Thymus (tissue), 14 donors: ENCODE measurements at places on chromosomes 4 and X. TPM values are rescaled to one million over a fixed set of nuclear protein-coding genes. Genes with fewer than 3 reads are reported as not detected.

DNA sequence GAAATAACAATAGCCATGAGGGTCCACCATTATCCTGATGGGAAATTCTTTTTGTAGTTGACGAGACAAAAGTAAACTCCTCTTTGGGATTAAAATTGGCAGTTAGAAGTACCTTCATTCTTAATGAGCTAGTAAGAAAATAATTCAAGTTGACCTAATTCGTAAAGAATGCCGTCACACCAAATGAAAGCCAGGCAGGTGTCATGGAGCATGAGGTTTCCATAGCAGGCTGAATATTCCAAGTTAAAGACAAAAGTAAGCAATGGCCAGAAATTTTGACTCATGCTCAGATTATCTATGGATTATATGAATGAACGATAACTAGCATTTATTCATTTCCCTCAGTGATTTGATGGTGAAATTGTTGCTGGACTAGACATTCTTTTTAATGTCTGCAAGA is 192.2 kb upstream of the FAT1 start:
- H3K27ac ChIP-seq, result no peak overlapping the region
- no peaks in the 10 kb centered on the region for H3K4me1 ChIP-seq
- H3K27me3 ChIP-seq, result no peaks in the 10 kb centered on the region
- H3K4me3 ChIP-seq, result no peak overlapping the region
- no peak for DNase-seq

Gene MAGEA2
- total RNA-seq, result not detected

DNA sequence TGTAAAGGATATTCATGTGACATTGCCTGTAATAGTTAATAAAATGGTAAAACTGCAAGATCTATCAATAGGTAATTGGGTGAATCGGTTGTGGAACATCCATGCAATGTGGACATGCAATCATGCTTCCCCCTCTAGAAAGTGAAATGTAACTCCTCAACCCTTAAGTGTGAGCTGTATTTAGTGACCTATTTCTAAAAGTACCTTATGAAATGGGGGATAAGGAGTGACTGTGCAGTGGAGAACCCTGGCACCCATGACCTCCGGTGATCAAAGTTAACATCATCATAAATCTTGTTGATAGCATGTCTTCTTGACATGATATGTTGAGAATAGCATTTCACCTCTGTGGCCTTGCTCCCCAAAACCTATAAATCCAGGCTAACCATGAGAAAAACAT is 53.6 kb upstream of the PPARGC1A start:
- no peaks in the 10 kb centered on the region for H3K27me3 ChIP-seq
- H3K4me3 ChIP-seq, result no peak overlapping the region
- H3K36me3 ChIP-seq, result no peaks in the 10 kb centered on the region

DNA sequence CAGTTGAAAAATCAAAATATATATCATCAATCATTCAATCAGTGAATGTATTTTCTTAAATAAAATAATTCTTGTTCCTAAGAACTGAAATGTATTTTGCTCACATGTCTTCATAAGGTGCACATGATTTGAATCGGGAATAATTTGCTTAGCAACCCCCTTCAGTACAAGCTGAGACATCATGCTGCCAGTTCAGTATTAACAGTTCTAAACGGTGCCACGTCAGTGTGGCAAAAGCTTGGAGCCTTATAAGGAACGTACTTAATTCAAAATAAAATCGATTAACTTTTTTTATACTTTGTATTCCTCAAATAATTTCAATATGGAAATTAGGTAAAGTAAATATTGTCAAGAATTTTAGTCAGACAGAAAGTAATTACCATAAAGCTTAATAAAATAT is 287.9 kb downstream of the CCSER1 start:
- no peaks in the 10 kb centered on the region for H3K4me1 ChIP-seq
- no peak overlapping the region for H3K27ac ChIP-seq
- H3K27me3 ChIP-seq, result no peaks in the 10 kb centered on the region
- DNase-seq, result no peak

Gene PDGFRA
- 10.0 TPM for total RNA-seq

DNA sequence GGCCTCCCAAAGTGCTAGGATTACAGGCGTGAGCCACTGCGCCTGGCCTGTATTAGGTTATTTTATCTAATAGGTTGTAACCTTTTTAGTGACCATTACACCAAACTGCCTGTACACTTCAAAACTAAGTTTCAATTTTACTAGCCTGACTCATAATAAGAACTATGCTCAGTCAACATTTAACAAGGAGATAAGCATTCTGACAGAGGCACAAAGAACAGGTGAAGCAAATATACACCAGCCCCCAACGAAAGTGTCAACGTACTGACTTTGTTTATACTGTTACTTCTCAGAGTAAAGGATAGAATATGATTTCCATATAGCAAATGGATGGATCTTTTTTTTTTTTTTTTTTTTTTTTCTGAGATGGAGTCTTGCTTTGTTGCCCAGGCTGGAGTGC is 62.8 kb downstream of the SHISA3 start:
- H3K27me3 ChIP-seq, result no peaks in the 10 kb centered on the region
- H3K27ac ChIP-seq, result no peak overlapping the region
- H3K4me1 ChIP-seq, result no peaks in the 10 kb centered on the region

DNA sequence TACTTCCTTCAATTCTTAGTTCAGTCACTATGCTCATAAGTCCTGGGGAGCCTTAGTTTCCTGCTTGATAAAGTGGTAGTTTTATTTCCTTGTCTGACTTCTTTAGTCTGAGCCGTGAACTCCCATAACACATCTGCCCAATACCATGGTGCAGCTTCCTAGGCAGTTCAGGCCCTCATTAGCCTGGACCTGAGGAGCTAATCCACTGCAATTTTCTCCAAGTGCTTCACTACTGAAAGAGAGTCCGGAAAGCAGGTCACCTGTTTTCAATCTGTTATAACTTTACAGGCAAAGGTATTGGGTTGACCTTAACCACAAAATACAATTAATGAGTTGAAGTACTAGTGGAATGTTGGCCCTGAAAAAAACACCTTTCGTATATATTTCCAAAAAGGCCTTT is 245.4 kb upstream of the BOD1L1 start:
- H3K27me3 ChIP-seq, result no peaks in the 10 kb centered on the region
- H3K27ac ChIP-seq, result no peak overlapping the region
- DNase-seq, result no peak

Gene BEX1
- 2.3 TPM for total RNA-seq

- no peak overlapping the region for H3K4me3 ChIP-seq
- no peaks in the 10 kb centered on the region for H3K27me3 ChIP-seq
- no peak for DNase-seq
- no peaks in the 10 kb centered on the region for H3K36me3 ChIP-seq
- H3K4me1 ChIP-seq, result peaks cover 71% of the 10 kb centered on the region
Observed at GRCh38 chr4:2795893-2796848, 3.3 kb downstream of the SH3BP2 start.

Gene TMEM165
- 49.8 TPM for total RNA-seq

Gene HSFX4
- 0.28 TPM for total RNA-seq

Gene TLR3
- total RNA-seq, result 2.6 TPM

DNA sequence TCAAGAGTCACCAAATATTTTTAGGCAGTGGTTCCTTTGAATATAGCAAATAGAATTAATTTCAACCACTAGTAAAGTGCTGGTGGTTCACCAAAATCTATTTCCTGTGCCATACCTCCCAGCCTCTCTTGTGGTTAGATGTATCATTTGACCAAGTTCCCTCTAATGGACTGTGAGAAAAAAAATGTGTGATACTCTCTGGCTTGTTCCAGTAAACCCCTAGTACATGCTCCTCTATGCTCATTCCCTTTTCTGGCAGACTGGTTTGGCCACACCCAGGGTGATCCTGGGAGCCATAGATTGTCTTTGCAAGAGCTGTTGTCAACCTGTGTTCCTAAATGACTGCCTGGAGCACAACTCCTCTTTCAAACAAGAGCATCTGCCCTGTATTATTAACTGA is 109.5 kb downstream of the FRAS1 start:
- no peaks in the 10 kb centered on the region for H3K27me3 ChIP-seq
- no peaks in the 10 kb centered on the region for H3K4me1 ChIP-seq
- no peak overlapping the region for H3K4me3 ChIP-seq
- no peak for DNase-seq
- H3K27ac ChIP-seq, result no peak overlapping the region
- H3K36me3 ChIP-seq, result no peaks in the 10 kb centered on the region

Gene ZNF674
- total RNA-seq, result 3.8 TPM

GRCh38 chrX:10794203-10794630 is 173.8 kb upstream of the MID1 start:
- H3K27ac ChIP-seq, result no peak overlapping the region
- no peak overlapping the region for H3K4me3 ChIP-seq
- no peak for DNase-seq
- no peaks in the 10 kb centered on the region for H3K36me3 ChIP-seq

Gene IL2
- 4.2 TPM for total RNA-seq

Gene MAGEA4
- total RNA-seq, result not detected

GRCh38 chrX:1034717-1035116 is 177.7 kb downstream of the CRLF2 start:
- no peaks in the 10 kb centered on the region for H3K27me3 ChIP-seq
- no peak for DNase-seq
- no peak overlapping the region for H3K4me3 ChIP-seq
- H3K36me3 ChIP-seq, result no peaks in the 10 kb centered on the region
- H3K27ac ChIP-seq, result no peak overlapping the region
- no peaks in the 10 kb centered on the region for H3K4me1 ChIP-seq

DNA sequence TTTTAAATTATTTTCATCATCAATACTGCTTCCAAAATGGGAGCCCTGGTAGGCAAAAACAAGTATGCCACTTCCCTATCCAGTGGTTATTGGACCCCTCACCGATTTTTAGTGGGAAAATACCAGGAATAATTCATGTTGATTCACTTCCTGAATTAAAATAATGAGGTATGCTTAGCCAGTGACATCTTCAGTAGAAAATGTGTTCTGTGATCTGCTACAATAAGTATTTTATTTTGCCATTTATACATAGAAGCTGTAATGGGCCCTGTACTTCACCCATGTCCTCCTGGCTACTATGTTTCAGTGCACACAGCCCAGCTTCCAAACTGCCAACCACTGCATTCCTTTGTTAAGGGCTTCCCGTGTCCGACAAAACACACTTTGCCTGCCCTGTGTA is 41.0 kb upstream of the KLHL34 start:
- H3K36me3 ChIP-seq, result no peaks in the 10 kb centered on the region
- H3K27ac ChIP-seq, result no peak overlapping the region
- no peaks in the 10 kb centered on the region for H3K27me3 ChIP-seq
- no peak overlapping the region for H3K4me3 ChIP-seq
- H3K4me1 ChIP-seq, result no peaks in the 10 kb centered on the region
- DNase-seq, result no peak

DNA sequence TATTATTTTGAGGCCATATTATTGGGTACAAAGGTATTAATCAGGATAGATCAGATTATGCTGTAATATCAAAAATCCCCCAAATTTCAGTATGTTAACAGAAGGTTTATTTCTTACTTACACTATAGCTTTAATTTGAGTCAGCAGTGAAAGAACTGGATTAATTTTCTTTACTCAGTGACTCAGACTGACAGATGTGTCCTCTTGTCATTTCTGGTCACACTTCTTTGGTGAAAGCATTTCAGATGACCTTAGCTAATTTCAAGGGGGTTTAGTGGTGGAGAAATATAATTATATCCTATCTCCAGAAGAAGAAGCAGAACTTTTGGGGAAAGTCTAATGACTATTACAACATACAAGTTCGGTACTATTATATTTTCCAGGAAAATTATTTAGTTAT is 12.4 kb downstream of the DDIT4L start:
- H3K4me3 ChIP-seq, result no peak overlapping the region
- H3K4me1 ChIP-seq, result no peaks in the 10 kb centered on the region
- no peaks in the 10 kb centered on the region for H3K36me3 ChIP-seq
- no peaks in the 10 kb centered on the region for H3K27me3 ChIP-seq
- no peak overlapping the region for H3K27ac ChIP-seq

DNA sequence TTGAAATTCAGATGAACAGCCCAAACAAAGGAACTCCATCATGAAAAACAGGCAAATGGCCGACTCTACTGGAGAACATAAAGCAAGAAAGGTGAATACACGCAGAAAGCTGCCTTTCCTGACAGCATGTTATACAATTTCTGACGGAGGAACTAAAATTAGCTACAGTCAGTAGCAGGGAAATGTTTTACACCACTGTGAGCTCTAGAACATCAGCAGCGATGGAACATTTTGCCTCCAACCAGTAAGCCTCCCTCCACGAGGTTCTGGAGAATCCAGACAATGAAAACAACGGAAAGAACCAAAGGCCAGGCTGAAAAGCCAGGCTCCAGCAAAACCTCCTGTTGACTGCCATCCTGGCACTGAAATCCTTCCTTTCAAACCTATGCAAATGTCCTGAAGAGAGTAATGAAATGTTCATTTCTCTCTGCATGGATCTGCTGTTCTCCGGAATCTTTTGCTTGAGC is 78.9 kb downstream of the IRF2 start:
- DNase-seq, result no peak
- H3K27me3 ChIP-seq, result no peaks in the 10 kb centered on the region
- no peak overlapping the region for H3K4me3 ChIP-seq
- peaks cover 79% of the 10 kb centered on the region for H3K36me3 ChIP-seq

DNA sequence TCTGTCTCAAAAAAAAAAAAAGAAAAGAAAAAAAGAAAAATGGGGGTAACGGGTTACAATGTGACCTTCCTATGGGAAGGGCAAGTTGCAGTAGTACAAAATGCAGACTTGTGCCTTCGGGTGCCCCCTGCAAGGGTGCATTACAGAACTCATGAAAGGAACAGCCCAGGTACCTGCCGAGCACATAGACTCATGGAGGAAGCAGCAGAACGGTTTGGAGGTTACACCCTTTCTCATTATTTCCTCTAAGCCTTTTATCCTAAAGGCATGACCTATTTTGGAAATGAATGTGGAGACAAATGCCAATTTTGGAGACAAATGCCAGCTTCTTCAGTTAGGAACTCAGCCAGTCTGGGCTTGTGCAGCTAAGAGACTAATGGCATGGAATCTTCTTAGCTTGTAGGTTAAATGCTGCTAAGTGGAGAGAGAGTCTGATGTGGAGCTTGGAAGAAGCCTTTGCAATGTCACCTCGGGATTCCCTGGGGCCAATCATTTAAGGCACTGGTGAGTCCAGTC is 44.1 kb upstream of the PRKX start:
- H3K27ac ChIP-seq, result no peak overlapping the region
- H3K36me3 ChIP-seq, result no peaks in the 10 kb centered on the region
- H3K27me3 ChIP-seq, result no peaks in the 10 kb centered on the region

Gene PHF8
- 13.4 TPM for total RNA-seq

Gene TLR10
- 8.9 TPM for total RNA-seq

Gene EMCN
- 7.9 TPM for total RNA-seq

Gene DDX60
- total RNA-seq, result 60.5 TPM

DNA sequence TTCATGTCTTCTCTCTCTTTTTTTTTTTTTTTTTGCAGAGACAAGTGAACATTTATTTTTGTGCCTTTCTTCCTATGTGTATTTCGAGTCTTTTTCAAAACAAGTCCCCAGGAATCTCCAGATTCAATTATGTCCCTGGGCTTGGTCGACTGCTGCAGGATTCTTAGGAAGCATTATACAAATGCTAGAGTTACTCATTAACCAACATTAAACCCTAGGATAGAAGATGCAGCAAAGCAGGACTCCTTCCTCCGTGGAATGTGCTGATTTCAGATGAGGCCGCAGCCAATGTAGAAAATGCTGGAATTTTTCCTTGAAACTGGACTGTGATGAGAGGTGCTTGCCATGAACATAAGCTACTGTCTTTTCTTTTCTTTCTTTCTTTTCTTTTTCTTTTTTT is 3.4 kb downstream of the ZNF81 start:
- H3K4me1 ChIP-seq, result no peaks in the 10 kb centered on the region
- no peaks in the 10 kb centered on the region for H3K36me3 ChIP-seq
- no peak overlapping the region for H3K4me3 ChIP-seq
- H3K27ac ChIP-seq, result no peak overlapping the region
- DNase-seq, result no peak

Gene SSX4B
- total RNA-seq, result not detected

GRCh38 chr4:40283968-40284367 is 51.2 kb upstream of the CHRNA9 start:
- H3K27me3 ChIP-seq, result no peaks in the 10 kb centered on the region
- no peak overlapping the region for H3K27ac ChIP-seq
- H3K36me3 ChIP-seq, result no peaks in the 10 kb centered on the region
- H3K4me1 ChIP-seq, result peaks cover 26% of the 10 kb centered on the region
- DNase-seq, result no peak
